SK-N-MC (cell line): ENCODE measurements at places on chromosomes 3 and 15.

- DNase-seq, result no peak
Measured at GRCh38 chr15:43082509-43082908, 23.3 kb downstream of the UBR1 start.

- DNase-seq, result no peak
Measured at GRCh38 chr3:4416961-4417360, 50.1 kb downstream of the SUMF1 start.

- no peak for DNase-seq
Measured at GRCh38 chr15:62850791-62851291, 191.7 kb upstream of the TPM1 start.

GRCh38 chr15:94231723-94232468 lies 535 bp downstream of the MCTP2 start:
- no peak for DNase-seq

DNA sequence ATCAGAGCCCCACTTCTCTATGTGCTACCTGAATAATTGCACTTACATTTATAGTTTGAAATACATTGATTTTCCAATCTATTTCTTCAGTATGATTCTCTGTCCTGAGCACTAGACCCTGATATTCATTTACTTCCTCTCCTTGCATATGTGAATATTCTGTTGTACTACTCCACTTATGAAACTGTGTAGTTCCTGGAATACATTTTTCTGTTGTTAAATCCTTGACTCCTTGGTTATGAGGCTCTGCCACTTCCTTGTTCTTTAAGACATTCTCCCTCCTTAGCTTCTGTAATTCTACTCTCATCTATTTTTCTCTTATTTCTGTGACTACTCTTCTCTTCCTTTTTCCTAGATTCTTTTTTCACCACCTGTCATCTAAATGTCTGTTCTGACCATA lies 12.9 kb upstream of the MGA start:
- DNase-seq, result no peak

GRCh38 chr15:93209690-93210445 lies 120.9 kb upstream of the RGMA start:
- no peak for DNase-seq

- no peak for DNase-seq
Measured at GRCh38 chr3:133734305-133734704, 11.9 kb upstream of the TF start.

DNA sequence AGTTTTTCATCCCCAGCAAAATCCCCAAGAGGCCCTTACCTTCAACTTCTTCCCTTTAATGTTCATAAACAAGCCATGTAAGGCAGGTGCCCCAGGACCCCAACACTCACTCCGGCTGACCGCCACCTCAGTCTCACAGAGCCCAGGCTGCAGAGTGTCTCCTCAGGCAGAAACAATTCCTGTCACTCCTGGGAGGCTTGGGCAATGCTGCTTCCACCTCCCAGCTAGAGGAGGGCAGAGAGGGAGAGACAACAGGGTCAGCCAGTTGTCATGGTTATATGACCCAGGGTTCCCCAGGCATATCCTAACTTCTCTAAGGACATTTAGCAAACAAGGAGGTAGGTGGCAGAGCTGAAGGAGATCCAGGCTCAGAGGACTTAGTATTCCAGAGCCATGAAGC lies at the start of gene PLIN1:
TSS of gene PLIN1 (minus strand) at position 156 of the 400 bp plus-strand sequence. CDS start 1,878 bp downstream, outside the sequence.
- no peak for DNase-seq

GRCh38 chr15:90232196-90232595 lies 1.5 kb downstream of the CIB1 start:
- DNase-seq, result no peak

- no peak for DNase-seq
Measured at GRCh38 chr15:35060591-35060990, 24.5 kb downstream of the NANOGP8 start.

DNA sequence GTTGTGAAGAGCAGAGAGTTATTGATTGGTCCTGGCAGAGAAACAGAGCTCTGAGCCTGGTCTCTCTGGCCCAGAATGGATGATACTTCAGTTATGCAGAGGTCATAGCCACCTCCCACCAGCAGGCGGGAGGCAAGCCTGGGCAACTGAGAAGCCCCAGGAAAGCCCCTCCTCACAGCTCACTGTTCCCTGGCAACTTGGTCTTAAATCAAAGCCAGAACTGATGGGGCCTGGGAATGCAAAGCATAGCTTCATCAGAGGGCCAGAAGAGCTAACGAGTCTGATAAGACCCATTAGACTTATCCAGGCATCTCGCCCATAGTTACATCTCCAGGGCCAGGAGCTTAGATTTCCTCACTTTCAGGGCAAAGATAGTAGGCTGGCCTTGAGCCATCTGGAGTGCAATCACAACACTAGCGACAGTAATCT lies 5.5 kb upstream of the COLQ start:
- no peak for DNase-seq

- DNase-seq, result no peak
Measured at GRCh38 chr15:89194608-89195007, 26.8 kb downstream of the RLBP1 start.
